ENCODE measurements at places on chromosomes 12 and 14.

- no peak for DNase-seq
Measured at GRCh38 chr12:108349278-108349688, 10.2 kb upstream of the CMKLR1 start.

DNA sequence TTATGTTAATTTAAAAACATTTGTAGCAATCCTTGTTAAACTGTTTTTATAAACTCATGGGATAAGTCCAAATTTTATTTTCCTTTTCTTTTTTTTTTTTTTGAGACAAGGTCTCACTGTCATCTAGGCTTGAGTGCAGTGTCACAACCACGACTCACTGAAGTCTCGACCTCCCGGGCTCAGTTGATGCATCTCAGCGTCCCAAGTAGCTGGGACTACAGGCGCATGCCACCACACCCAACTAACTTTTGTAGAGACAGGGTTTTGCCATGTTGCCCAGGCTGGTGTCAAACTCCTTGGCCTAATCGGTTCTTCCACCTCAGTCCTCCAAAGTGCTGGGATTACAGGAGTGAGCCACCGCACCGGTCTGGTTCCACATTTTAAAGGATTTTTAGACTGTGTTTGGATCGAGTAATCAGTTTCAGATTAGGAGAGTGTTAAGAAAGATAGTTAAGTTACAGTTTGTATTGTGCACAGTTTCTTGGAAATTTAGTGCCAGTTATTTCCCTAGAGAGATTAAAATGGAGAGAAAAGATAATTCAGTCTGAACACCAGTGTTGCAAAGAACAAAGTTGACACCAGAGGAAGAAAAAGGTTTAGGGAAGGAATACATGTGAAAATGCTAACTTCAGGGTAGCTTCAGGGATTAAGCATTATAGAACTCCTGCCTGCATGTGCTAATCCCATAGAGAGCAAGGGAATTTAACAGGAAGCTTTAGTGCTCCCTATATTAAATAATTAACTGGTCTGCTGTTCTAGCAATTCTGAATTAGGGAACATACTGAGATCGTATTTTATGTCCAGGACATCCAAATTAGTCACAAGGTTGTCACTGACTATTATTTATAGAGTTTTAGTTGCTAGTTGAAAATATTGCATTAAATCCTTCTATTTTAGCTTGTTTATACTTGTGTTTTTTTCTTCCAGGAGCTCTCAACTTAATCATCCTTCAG lies 10.1 kb downstream of the RAP1B start:
- DNase-seq: no peak

DNA sequence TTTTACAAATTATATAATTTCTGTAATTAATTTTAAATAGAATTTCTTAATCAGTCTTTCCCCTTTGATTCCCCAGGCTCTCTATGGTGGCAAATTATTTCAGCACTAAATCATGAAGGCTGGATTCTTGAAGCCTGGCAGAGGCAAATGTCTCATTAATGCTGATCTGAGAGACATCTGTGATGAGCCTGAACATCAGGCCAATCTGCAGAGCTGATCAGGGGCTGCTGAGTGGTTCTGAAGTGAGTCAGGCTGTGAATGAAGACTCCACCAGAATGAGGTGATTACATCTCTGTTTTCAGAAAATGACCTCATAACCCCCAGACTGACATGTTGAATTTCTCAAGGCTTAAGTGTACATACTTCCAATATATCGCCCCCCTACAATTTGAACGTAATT lies 124.2 kb upstream of the MIS18BP1 start:
- DNase-seq: no peak

GRCh38 chr14:89637581-89637980 lies 220.5 kb upstream of the FOXN3 start:
- no peak for DNase-seq

- peak; percentile 6 for DNase-seq
Measured at GRCh38 chr12:93979189-93979588, 169.2 kb upstream of the PLXNC1 start.

GRCh38 chr12:80044694-80045046 lies 54.7 kb upstream of the OTOGL start:
- DNase-seq: no peak

- no peak for DNase-seq
Measured at GRCh38 chr12:39372929-39373328, 70.0 kb downstream of the KIF21A start.

- no peak for DNase-seq
Measured at GRCh38 chr14:68174446-68174845, 354.9 kb downstream of the RAD51B start.

- DNase-seq: no peak
Measured at GRCh38 chr14:93548102-93548843, 117.5 kb downstream of the UNC79 start.

GRCh38 chr12:30744321-30744720 lies 10.4 kb downstream of the CAPRIN2 start:
- no peak for DNase-seq

GRCh38 chr14:49957089-49957852 lies 64.4 kb downstream of the ARF6 start:
- no peak for DNase-seq

DNA sequence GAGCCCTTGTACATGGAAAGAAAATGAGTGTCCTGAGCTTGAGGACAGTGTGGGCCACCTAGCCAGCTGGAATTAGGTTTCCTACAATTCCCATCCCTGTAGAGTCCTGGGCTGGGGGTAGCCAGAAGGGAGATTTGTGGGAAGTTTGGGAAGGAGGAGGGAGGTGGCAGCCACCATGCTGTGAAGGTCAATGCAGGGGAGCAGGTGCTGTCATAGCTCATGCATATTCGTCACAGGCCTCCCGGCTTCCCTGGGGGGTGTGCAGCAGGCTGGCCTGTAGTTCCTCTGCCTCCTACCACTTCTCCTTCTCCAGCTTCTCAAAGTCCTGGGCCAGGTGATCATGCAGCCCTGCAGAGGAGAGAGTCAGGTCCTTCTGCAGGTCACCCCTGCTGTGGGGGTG lies 121.3 kb downstream of the TBX3 start:
- DNase-seq: no peak

GRCh38 chr12:52171950-52172512 lies 19.8 kb downstream of the KRT80 start:
- no peak for DNase-seq

- no peak for DNase-seq
Measured at GRCh38 chr14:103868242-103868897, 21.0 kb upstream of the PPP1R13B start.

DNA sequence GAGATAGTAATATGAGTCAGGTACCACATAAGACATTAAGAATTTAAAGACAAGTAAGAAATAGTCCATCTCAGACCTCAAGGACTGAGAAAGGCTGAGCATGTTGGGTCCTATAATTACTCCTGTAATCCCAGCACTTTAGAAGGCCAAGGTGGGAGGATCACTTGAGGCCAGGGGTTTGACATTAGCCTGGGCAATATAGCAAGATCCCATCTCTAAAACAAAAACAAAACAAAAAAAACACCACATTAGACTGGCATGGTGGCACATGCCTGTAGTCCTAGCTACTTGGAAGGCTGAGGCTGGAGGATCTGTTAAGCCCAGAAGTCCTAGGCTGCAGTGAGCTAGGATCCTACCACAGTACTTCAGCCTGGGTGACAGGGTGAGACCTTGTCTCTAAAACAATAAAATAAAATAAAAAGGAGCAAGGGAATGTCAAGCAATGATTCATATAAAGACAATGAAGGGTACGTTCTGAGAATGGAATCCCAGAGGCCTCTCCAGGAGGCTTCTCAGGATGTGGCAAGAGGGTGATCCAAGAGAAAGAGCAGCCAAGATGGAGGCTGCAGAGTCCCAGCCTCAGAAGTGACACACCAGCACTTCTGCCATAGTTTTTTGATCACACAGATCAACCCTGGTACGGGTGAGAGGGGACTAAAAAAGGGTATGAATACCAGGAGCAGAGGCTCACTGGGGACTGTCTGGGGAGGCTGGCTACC lies 206.4 kb downstream of the CRADD start:
- no peak for DNase-seq

DNA sequence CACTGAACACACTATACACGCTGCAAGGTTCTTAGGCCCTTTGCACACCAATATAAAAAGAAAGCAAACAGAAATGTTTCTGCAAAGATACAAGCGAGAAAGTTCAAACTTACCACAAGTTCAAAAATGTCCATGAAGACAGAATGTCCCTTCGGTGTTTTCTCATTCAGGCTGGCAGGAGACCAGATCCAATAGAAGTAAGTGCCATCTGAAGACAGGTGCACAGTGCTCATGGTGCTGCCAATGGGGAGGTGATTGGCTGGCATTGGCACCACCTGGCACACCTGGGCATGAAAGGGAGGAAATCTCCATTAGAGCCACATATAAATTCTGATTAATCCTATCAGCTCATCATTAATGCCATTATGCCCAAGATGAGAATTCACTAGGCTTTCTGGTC lies 76.3 kb downstream of the HECTD4 start:
- no peak for DNase-seq

GRCh38 chr14:72608391-72609204 lies 285.3 kb downstream of the DPF3 start:
- no peak for DNase-seq

DNA sequence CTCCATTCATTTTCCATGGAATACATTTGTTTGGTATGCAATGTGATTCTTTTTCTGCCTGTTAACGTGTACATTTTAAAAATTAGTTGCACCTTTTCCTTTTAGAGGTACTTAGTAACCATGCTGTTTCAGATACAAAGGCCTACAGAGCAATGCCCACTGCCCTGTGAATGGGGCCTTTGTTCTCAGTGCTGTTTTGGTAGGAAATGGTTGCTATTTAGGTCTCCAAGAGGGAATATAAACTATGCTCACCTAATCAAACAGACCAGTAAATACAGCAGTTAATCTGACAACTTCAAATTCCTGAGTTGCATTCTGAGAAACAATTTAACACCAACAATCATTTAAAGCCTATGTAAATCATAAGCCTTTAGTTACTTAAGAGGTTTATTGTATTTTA lies 188.7 kb downstream of the BCAT1 start:
- peak; percentile 37 for DNase-seq

- DNase-seq: peak; percentile 11
Measured at GRCh38 chr14:99744199-99744872, 48.9 kb upstream of the EML1 start.

DNA sequence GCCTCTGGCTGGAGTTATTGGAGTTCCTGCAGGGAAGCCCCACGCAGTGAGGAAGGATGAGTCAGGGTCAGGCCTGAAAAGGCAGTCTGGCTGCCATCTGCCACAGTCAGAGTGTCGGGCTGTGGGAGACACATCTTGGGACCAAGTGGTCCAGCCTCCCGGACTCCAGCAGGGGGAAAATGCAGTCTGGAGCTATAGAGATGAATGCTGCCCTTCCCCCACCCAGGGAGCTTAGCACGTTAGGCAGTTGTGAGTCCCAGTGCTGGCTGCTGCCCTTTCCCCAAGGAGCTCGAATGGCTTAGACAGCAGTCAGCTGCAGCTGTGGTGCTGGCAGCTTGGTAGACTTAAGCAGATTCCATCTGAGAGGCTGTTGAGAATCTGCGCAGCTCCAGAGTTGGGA lies 8.2 kb upstream of the NTS start:
- no peak for DNase-seq

- no peak for DNase-seq
Measured at GRCh38 chr12:128864516-128865186, 11.4 kb downstream of the GLT1D1 start.

DNA sequence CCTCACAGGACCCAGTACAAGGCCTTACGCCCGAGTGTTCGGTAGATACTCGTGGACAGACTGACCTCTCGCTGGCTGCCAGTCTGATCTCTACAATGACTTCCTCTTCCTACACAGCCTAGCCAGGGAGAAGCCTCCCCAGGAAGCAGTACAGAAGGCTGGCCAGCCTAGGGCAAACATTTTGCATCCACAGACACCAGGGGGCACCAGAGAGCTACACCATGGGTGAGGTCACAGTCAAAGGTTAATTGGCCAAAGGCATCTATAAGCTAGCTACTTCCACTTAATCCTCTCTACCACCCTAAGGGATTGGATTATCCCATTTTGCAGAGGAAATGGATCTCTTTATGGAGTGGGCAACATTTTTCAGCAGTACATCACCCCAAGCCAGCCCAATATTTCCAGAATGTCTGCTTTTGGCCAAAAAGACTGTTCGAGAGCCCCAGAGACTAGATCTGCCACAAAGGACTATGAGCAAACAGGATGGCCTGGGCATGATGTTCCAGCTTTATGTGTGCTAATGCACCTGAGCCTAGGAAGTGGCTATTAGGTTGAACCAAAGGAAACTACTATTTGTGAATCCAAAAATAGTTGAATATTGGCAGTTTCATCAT lies 14.6 kb upstream of the PNMA1 start:
- peak; percentile 57 for DNase-seq

- no peak for DNase-seq
Measured at GRCh38 chr14:67442139-67442906, 30.4 kb upstream of the PLEK2 start.

DNA sequence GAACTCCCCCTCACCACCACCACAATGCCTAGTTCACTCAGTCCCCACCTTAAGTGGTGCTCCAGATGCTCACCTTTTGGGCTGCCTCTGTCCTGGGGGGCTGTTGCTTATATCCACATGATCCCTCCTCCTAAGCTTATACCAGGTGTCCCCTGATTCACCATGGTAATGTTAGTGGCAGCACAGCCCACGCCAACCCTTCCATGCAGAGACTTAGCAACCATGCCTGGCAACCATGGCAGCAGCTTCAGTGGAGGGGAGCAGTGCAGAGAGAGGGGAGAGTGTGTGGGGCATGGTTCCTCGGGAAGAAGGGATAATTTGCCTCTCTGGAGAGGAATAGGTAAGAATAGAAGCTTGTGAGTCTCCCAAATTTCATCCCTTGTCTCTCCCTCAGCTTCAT lies 1.2 kb upstream of the DDN start:
- DNase-seq: no peak

DNA sequence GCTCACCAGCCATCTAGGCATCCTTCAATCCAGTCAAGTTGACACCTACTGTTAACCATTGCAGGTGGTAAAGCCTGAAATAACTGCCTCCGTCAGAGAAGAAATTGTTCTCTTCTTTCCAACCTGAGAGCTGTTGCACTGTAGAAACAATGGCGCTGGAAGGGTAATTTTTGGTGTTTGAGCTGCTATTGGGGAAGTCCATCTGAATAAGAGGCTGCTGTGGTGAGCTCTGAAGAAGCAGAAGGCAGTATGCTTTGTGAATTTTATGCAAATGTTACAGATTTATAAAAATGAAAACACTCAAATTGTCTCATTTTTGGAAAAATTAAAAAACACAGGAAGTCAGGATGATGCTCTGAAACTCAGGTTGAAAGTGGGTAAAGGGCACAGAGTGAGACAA lies 60.2 kb downstream of the SNAPC1 start:
- DNase-seq: no peak

DNA sequence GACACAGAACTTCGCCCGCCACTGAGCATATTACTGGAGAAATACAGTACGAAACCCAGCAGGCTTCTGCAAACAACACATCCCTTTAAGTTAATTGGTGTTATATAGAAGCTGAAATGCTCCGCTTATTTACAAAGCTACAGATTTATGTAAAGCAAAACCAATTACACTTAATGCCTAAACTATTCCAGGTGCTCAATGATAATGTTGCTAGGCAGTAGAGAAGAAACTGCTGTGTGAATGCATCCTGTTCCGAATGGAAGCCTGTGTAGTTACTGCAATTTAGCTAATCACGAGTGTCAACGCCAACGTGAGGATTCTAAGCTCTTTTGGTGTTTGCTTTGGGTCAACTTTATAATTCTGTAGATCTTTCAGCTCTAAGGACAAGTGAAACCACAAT lies 89.8 kb downstream of the SLC15A5 start:
- peak; percentile 96 for DNase-seq

- no peak for DNase-seq
Measured at GRCh38 chr12:6852651-6853354, 853 bp downstream of the USP5 start.

- no peak for DNase-seq
Measured at GRCh38 chr12:56928262-56928661, 5.9 kb downstream of the SDR9C7 start.

- DNase-seq: no peak
Measured at GRCh38 chr14:58430156-58430555, 2.6 kb downstream of the KIAA0586 start.

All from NCI-H748 treated with DMSO at 0.1 percent for 48 hours (cell line).